ENCODE measurements at places on chromosomes 2 and 18.
A peak's percentile ranks its signal among the peaks of the same experiment; 100 is the strongest.

GRCh38 chr2:158723921-158724802 is 71.0 kb upstream of the DAPL1 start:
- peak; percentile 22 for DNase-seq

DNA sequence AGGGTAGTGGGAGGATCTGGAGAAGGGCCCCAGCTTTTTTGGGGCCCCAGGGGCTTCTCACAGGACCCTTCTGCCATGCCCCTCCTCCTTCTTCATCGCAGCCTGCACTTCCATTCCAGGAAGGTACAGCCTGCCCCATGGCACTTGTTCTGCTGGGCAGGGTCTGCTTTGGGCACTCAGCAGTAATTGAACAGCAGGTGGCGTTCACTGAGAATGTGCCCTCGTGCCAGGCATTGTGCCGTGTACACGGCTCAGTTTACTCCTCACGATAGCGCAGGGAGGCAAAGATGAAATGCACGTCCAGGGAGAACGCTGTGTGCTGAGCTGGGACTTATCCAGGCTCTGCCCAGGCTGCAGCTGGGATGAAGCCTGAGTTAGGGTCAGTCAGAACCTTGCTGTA is 54.8 kb upstream of the ASB18 start:
- no peak for DNase-seq

- DNase-seq, result peak; percentile 34
Measured at GRCh38 chr2:209638346-209638745, 133.3 kb upstream of the UNC80 start.

DNA sequence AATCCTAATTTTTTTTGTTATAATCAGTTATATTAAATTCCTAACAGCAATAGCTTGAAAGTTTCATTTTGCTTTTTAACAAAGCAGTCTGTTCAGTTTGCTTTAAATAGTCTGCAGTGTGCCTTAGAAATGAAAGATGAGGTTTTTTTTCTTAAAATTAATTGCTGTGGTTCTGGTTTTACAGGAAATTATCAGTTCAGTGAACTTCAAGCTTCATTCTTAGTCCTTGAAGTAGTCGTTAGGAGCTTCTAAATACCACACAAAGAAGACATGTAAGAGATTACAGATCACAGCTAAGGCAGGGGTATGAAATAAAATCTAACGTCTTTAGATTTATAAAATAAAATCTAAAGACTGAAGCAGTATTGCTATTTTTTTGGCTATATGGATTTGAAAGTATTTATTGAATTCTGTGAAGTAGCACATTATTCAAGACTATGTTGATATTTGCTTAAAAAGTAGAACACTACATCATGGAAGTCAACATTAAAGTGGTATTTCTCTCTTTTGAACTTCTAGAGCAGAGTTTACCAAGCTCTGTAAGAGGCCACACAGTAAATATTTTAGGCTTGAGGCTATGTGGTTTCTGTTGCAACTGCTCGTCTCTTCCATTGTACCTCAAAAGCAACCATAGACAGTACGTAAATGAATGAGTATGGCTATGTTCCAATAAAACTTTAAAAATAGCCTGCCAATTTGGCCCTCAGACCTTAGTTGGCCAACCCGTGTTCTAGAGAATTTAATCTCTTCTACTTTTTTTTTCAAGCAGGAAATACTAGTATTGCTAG is 81.5 kb upstream of the STON1 start:
- peak; percentile 56 for DNase-seq

DNA sequence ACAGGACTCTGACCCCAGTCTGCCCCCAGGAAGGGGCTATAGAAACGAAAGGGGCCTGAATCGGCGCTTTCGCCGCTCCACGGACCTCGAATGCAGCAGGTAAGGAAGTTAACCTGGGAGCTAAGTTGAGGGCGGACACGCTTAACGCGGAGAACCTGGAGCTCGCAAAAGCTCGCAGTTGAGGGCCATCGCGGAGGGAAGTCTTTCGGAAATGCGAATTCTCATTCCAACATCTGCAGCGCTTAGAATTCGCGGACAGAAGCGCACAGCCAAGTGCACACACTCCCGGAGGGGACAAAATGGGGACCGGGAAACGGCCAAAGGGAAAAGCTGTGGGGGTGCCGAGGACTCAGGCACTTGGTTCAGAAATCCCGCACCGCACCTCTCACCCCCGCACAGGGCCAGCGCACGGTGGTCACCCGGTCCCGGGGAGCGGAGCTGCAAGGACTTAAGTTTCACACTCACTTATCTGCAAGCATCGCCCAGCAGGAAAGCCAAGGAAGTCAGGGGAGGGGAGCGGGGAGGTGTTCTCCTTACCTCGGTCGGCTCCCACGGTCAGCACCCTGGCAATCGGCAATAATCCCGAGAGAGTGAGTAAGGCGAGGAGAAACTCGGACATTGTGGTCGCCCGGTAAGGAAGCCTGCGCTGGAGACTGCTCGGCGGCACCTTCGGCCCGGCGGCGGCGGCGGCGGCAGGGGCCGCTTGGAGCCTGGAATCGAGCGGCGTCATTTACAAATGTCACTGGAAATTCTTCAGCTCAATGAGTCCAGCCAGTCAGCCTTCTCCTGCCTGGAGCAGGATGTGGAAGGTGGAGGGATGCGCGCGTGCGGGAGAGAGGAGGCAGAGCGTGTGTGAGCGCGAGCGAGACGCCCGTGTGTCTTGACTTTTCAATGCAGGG is 456 bp downstream of the LRP1B start:
- peak; percentile 88 for DNase-seq

DNA sequence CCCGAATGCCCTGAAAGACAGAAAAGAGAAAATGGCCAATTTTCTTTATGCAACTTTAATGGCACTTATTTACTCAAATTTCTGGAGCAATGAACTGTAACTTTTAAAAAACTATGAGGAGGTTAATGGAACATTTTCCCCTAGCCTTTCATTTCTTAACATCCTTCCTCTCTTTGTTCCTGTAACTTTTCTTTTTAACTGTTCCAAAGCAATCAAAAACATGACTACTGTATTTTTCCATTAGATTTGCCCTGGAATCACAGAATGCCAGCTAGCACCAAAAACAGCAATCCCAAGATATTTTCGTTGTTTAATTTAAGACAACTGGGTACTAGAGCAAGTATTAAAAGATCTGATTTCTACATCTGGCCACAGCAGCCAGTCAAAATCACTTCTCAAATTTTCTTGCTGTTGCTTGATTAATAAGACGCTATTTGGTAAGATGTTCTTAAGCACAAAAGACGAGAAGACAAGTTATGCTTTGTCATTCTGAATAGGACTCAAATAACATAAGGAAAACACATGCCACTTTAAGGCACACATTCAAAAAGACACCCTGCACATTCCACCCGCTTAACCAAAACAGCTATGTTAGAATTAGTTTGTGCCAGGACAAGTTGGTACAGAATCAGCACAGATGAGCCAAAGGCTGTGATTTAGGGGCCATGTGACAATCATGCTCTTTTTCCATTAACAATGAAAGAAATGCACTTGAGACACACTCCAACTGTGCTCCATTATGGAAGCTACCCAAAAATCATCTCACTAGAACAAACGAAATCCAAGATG is 3.6 kb downstream of the STARD7 start:
- DNase-seq, result peak; percentile 26

- no peak for DNase-seq
Measured at GRCh38 chr2:68762100-68762499, 27.5 kb downstream of the ARHGAP25 start.
